Endothelial cell of coronary artery (primary cell): ENCODE measurements at places on chromosomes 5 and 9. TPM values are rescaled to one million over a fixed set of nuclear protein-coding genes. Genes with fewer than 3 reads are reported as not detected.

The KLHL3 gene
- total RNA-seq = 12.3 and 13.2 TPM in 2 replicates

The CDX1 gene
- not detected in 2 replicates for total RNA-seq

The PTPN3 gene
- total RNA-seq = under 0.01 and 2.8 TPM in 2 replicates

The CDC25C gene
- total RNA-seq = 1.3 and 6.6 TPM in 2 replicates
